ENCODE measurements at places on chromosomes 2 and 18.

DNA sequence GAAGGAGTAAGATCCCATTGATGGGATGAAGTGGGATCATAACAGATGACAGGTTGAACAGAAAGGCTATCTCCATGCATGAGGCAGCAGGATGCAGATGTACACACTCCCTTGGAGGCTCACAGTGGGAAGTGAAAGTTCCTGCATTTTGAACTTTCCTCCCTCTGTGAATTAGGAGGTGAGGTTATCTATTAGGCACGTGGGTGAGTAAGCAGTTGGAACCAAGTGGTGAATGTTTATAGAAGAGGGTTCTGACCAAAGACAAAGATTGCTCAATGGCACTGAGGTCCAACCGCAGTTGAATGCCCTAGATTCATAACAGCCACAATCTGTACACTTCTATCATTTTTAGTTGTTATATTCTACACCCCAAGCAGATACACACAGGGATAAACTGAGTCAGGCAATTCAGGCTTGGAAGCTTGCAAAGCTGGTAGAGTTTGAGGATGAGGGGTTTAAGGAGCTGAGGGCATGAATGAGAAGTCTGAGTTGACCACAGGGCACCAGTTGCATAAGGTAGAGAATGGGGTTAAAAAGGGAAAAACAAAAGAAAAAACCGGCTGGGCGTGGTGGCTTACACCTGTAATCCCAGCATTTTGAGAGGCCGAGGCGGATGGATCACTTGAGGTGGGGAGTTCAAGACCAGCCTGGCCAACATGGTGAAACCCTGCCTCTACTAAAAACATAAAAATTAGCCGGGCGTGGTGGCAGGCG, 7.1 kb upstream of the KCMF1 start:
- no peak for DNase-seq

DNA sequence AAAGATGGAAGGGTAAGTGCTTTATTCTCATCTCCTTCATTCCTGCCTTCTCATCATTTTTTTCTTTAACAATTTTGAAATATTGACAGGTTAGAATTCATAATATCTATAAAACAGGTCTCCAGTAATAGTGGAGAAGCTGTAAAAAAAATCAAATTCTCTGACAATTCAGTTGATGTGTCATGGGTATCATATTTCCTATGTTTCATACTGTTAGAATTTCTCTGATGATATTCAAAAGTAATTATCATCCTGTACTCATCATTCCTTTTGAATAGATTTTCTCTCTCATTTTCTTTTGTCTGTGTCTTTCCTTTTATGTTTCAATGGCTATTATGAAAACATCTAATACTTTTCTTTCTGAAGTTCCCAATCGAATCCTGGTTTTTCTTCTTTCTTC, 97.7 kb downstream of the CPS1 start:
- no peak for DNase-seq

GRCh38 chr18:7452331-7452730, 114.8 kb upstream of the PTPRM start:
- DNase-seq: no peak

DNA sequence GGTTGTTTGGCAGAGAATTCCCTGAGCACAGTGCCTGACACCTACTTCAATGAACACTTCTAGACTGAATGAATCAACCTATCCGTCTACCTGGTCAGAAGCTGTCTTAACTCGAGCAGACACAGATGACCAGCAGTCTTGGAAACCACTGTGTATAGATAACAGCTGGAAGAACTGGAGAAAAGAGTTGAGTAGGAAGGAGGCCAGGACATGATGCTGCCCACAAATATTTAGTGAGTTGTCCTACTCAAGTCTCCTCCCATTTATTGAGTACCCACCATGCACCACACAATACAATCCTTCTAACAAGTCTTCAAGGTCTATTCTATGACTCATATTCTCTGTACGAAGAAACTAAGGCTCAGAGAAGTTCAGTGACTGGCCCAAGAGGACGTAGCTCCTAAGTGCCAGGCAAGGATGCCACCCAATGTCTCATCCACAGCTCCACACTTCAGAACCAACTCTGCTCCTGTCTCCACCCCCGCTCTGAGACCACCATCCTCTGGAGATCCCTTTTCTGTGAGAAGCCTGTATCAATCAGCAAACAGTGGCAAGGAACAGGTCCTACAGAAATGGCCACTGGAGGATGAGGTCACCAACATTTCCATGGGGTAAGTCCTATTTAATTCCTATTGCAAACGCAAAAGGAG, 62.2 kb downstream of the GALNT14 start:
- no peak for DNase-seq

DNA sequence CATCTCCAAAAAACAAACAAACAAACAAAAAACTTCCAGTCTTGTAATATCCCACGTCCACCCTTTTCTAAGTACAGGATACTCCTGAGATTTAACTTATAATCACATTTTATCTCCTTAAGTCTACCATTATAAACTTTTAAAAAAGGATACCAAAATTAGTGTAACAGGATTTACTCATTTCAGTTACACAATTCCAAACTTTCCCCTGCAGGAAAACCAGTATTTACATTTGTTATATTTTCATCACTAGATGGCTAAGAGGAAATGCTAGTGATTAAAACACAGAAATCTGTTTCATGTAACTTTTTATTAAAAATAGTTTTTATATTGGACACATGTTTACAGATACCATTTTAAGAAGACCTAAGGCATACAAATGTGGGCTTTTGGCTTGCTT, 27.5 kb downstream of the CFAP36 start:
- DNase-seq: no peak

- DNase-seq: no peak
Measured at GRCh38 chr2:172085460-172086159, at the start of gene DLX1. Gene DLX1 (plus strand): TSS chr2:172085507. CDS start chr2:172085678, 171 bp downstream.

DNA sequence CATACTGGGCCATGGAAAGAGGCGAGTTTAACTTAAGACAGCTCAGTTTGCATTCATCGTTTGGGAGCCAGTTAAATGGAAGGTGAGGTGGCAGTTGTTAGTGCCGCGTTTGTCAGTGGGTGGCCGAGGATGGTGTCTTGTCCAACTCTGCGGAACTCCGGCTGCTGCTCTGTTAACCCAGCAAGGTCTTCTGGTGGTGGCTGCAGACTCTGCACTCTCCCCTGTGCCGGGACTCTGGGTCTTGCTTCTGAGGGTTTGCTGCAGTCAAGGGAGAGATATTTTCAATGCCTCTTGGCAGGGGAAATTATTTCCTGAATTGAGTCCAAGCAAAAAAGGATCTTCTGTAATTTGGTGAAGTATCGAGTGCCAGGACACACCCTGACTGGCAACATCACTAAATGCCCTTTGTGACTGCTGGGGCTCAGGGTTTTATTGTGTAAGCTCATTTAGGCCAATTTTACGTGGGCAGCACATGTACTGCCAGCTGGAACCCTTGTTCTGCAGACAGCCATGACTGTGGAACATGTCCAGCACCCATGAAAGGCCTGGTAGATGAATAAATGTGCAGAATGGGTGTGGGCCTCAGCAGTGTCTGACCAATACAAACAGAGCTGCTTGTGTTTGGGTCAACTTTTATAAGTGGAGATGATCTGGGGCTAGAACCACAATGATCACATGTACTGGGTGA, 58.1 kb downstream of the IL1R2 start:
- no peak for DNase-seq

DNA sequence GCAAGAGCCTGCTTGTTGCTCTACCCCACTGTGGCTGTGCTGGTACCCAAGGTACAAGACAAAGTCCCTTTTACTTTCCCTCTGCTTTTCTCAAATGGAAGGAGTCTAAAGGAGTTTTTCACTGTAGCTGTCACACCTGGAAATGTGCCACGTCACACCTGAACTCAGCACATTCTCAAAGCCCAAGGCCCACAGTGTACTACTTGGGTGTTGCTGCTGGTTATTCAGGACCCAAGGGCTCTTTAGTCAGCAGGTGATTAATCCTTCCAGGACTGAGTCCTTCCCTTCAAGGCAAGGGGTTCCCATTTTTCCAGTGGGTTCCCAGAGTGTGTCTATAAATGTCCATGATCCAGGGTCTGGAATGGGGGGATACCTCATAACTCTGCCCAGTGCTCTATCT, 63.2 kb upstream of the STK39 start:
- DNase-seq: no peak

- no peak for DNase-seq
Measured at GRCh38 chr18:79422022-79422782, 26.5 kb downstream of the NFATC1 start.

GRCh38 chr2:190812506-190813294, 67.9 kb upstream of the GLS start:
- DNase-seq: no peak

DNA sequence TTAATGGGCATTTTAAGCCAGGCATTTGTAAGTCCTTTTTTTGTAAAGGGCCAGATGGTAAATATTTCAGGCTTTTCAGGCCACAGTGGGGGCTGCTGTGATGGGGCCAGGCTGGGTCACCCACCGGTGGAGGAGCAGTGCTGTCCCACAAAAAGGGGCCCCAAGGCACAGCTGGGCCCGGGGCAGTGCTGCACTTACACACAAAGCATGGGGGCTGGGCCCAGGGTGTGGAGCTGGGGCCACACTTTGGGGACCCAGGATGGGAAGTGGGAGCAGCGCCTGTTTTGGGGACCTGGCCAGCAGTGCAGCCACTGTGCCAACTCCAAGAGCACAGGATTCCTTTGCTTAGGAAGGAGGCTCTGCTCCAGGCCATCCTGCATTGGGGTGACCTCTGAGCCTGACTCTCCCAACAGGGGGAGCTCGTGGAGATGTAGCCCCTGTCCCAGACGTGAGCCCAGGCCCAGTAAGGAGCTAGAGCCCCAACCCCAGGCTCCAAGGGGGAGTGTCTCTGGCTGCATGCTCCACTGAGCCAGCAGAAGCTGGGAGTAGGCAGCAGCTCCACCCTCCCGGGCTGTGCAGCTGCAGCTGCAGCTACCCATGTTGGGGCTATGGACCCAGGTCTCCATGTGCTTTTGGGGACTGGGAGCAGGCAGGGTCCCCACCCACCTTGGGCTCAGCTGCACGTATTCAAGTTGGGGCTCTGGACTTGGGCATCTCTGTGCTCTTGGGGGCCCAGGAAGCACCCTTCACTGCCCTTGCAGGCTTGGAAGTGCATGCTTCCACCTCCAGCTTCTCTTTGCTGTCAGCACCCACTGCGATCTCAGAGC, 1036.5 kb upstream of the CNTNAP5 start:
- no peak for DNase-seq

GRCh38 chr2:46097714-46098480, 199.3 kb upstream of the EPAS1 start:
- DNase-seq: no peak

DNA sequence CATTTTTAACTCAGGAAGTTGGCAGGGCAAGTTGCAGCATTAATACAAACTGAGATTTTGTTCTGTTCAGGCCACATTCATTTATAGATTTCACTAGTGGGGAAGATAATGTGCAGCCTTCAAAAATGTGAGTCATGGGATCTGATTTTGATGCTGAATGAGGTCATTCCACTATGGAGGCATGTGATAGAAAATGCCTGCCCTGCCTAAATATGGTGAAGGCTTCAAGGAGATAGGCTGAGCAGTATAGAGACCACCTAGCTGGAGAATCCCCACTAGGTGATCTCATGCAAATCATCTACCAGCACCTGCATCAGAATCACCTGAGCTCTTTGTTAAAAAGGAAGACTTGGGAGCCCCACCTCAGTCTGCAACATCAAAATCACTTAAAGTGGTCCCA, 43.7 kb downstream of the PAX3 start:
- no peak for DNase-seq

GRCh38 chr18:6362559-6363129, 52.1 kb downstream of the L3MBTL4 start:
- no peak for DNase-seq

GRCh38 chr2:160700021-160700814, 206.6 kb upstream of the RBMS1 start:
- DNase-seq: no peak

DNA sequence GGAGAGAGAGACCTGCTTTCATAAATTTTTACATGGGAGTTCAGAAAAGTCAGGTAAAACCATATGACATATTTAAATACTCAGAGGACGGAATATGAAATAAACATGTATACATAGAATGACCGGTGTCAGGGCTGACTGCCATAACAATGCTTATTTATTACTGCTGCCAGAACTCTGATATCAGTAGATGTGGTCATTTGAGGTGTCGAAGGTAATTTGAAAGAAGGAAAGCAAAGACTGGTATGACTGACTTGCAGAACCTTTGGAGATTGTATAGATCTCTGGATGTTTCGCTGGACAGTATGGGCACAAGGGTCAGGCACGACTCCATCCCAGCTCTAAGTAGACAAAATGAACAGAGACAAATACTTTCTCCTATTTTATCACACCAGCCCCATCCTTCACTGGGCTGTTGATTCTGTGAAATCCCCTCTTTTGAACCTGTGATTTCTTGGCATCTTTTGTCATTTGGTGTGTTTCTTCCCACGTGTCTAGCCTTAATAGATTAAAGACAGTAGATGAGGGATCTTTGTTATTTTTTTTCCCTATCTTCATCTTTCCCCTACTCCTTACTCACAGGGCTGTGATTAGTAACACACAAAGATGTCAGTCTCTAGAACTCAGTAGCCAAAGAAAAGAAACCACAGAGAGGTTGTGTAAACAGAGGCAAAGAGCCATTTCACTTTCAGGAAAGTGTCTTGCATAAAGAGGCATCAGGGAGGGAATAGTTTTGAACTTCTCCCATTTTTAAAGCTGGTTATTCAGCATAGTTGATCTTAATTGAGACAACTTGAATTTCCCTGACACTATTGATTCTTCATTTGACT, 61.6 kb downstream of the ICOS start:
- no peak for DNase-seq

DNA sequence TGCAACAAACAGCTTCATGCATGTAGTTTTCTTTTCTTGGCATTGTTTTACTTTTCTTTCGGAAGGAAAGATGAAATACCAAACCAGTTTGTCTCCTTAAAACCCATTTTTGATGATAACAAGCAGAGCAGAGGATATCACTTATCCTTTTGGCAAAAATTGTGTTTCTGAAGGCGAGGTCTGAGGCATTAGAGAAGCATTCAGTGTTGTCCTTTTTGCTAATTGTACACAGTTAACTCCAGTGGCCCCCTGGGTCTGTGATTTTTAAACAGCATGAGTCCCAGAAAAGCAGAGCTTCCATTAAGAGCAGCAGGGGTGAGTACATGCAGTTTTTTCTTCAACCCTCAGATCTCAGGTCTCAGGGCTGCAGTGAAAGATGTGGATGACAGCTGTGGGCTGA, 41.3 kb downstream of the TTC39C start:
- no peak for DNase-seq

DNA sequence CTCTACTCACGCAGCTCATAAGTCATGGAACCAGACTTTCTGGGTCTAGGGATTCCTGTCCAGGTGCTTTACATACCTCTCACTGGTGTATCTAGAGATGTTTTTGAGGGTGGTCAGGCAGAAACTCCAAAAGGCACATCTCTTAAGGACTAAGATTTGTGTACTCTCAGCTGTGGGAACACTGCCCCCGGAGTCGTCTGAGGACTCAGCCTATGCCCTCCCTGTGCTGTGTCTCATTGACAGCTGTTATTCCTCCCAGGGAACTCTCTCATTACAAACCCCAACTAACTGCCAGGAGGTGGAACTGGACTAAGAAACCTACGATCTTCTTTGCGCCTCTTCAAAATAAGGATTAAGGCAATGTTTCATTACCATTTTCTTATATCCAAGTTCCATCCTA, 293.9 kb upstream of the DLGAP1 start:
- DNase-seq: no peak

GRCh38 chr2:228949831-228950230, 321.3 kb downstream of the PID1 start:
- DNase-seq: no peak
